ENCODE measurements at places on chromosomes 7 and 10. TPM values are rescaled to one million over a fixed set of nuclear protein-coding genes. Genes with fewer than 3 reads are reported as not detected.

DNA sequence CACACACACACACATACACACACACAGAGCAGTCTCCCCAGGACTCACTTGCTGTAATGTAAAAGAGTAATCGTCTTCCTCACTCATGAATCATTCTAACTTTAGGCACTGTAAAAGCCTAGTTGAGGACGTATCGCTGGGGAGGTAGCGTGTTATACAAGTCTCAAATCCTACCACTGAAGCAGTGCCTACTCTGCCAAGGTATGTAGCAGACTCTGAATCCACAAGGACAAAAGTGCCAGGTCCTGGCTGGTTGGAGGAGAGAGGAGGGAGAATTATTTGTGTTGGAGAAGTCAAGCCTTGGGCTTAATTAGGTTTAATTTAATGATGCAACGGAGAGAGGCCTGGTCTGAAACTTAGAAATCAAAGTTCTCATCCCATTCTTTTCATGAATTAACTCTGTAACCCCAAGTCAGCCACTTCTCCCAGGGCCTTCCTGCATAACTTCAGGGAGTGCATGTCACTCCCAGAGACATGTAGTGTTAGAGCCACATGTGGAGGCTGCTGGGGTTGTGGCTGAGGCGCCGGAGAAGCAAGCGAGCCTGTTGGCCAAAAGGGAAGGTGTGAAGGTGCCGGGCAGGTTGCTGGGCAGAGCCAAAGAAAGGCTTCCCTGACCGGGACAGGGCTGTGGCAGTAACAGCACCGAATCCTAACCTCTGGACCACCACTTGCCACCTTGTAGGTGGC is 36.7 kb downstream of the NKX2-3 start:
- no peak overlapping the region for H3K4me3 ChIP-seq
- H3K27me3 ChIP-seq: no peaks in the 10 kb centered on the region
- H3K36me3 ChIP-seq: no peaks in the 10 kb centered on the region
- no peak for DNase-seq

DNA sequence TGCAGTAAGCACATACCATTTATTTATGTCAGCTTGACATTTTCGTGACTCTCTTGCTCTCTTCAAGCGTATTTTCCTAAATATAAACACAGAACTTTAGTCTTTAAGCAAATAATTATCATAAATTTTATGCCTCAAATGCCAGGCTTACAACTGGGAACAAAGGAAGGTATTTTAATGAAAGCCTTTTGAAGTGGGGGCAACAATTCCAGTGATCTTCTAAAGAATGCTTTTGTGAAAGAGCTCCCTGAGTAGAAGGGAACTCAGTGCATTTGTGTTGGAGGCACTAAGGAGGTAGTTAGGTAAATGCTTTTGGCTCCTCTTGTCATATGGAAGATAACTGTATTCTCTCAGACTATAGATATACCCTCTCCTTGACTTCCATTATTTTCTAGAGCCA is 104.9 kb downstream of the VPS50 start:
- H3K27me3 ChIP-seq: no peaks in the 10 kb centered on the region
- no peak for DNase-seq
- no peak overlapping the region for H3K27ac ChIP-seq
- no peaks in the 10 kb centered on the region for H3K4me1 ChIP-seq
- peaks cover 3% of the 10 kb centered on the region for H3K36me3 ChIP-seq

DNA sequence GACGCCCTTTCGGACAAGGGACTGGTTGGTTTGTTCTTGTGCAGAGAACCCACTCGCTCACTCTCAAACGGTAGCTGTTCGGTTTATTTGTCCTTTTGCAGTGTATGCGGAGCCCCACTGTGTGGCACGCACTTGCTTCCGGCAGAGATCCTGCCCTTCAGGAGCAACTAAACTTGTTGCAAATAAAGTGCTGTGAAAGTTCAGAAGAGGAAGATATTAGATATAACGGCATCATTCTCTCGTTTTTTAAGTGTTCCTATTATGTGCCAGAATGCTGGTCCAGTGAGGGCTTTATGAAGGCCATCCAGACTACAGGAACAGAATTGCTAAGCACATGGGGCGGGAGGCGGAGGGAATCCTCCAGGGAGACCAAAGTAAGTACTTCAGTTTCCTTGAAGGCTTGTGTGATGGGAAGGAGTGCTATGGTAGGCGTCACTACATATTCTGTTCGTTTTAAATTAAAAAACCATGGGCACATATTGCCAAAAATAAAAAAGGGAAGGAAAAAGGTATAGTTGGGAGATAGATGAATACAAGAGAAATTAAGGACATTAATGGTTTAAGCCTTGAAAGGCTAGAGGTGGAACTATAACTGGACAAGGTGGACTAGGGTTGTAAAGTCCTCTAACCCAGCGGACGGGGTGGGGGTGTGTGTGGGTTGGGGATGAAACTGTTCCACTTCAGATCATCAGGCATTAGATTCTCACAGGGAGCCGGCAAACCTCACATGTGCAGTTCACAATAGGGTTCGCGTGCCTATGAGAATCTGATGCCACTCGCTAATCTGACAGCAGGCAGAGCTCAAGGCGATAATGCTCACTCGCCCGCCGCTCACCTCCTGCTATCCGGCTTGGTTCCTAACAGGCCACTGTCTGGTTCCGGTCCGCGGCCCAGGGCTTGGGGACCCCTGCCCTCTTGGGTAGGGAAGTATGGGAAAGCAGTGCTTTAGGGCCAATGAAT is 704 bp upstream of the ERLIN1 start:
- peak; percentile 72 for DNase-seq
- H3K4me3 ChIP-seq: peak overlapping the region; percentile 90
- peaks cover 17% of the 10 kb centered on the region for H3K36me3 ChIP-seq
- H3K27me3 ChIP-seq: no peaks in the 10 kb centered on the region
- no peaks in the 10 kb centered on the region for H3K4me1 ChIP-seq

DNA sequence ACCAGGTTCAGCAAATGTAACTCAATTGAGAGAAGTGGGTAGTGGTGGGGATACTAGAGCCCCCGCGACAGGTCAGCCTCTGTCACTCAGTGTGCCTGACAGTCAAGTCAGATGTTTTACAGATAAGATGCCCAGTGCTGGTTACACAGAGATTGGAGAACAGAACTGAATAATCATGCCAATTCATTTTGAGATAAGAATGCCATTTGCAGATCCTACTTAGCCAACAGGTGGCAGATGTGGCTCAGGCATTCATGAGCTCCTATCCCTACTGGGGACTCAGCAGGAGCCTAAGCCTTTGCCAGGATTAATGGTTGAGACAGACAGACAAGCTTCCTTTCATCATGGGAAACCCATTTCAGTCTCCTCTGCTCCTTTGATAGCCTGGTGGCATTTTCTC is 137.8 kb downstream of the MAPK8 start:
- no peak overlapping the region for H3K27ac ChIP-seq
- H3K27me3 ChIP-seq: no peaks in the 10 kb centered on the region
- H3K36me3 ChIP-seq: no peaks in the 10 kb centered on the region
- no peak overlapping the region for H3K4me3 ChIP-seq
- no peaks in the 10 kb centered on the region for H3K4me1 ChIP-seq

GRCh38 chr7:81669476-81670105 is 100.3 kb downstream of the HGF start:
- no peaks in the 10 kb centered on the region for H3K27me3 ChIP-seq
- H3K27ac ChIP-seq: no peak overlapping the region
- H3K4me1 ChIP-seq: no peaks in the 10 kb centered on the region
- no peak for DNase-seq
- no peaks in the 10 kb centered on the region for H3K36me3 ChIP-seq
- no peak overlapping the region for H3K4me3 ChIP-seq

DNA sequence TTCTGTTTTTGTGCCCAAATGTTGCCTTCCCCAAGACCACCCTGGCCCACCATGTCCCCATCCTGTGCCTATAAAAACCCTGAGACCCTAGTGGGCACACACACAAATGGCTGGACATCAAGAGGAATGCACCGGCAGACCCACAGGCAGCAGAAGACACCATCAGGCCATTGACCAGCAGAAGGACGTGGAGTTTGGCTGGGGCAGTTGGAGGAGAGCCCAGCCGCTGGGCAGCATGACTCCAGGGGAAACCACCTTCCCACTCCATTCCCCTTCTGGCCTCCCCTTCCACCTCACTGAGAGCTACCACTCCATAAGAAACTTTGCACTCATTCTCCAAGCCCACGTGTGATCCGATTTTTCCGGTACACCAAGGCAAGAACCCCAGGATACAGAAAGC is 309.2 kb downstream of the CAMK1D start:
- DNase-seq: no peak
- no peaks in the 10 kb centered on the region for H3K4me1 ChIP-seq
- H3K4me3 ChIP-seq: no peak overlapping the region
- no peak overlapping the region for H3K27ac ChIP-seq

DNA sequence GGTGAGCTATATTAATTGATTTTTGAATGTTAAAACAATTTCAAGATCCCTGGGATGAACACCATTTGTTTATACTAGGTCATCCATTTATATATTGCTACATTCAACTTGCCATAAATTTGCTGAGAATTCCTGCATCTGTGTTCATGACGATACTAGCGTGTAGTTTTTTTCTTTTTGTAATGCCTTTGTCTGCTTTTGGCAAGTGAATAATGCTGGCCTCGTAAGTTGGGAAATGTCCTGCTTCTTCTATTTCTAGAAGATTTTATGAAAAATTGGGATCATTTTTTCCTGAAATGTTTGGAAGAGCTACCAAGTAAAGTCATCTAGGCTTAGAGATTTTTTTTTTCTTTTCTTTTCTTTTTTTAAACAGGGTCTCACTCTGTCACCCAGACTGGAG is 12.9 kb upstream of the MEST start:
- no peak overlapping the region for H3K4me3 ChIP-seq
- no peak overlapping the region for H3K27ac ChIP-seq

The PDK4 gene
- 411 TPM for total RNA-seq

Measured in sigmoid colon (tissue), 7 donors.